ENCODE measurements at places on chromosomes 5 and 9.

- no peak for DNase-seq
These were observed 111.4 kb downstream of the DCP2 start for GRCh38 chr5:113087976-113088514.

GRCh38 chr5:103298117-103298516, 39.6 kb downstream of the MACIR start:
- DNase-seq = no peak

- DNase-seq = no peak
These were observed 168.9 kb downstream of the MAPKAP1 start for GRCh38 chr9:125538092-125538473.

DNA sequence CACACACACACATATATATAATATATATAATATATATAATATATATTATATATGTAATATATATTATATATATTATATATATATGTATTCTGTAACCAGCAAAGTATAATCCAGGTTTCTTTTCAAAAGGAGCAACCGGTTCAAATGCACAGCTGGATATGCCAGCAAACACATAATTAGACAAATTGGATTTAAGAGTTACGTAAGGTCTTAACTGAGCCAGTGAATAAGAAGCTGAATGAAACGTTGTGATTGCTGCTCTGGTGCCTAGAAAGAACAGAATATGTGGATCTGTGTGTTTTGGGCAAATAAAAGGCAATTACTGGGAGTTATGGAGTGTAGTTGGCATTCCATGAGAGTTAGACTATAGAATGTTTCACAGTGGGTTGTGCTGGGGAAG, 178.1 kb downstream of the SLF1 start:
- DNase-seq = no peak

DNA sequence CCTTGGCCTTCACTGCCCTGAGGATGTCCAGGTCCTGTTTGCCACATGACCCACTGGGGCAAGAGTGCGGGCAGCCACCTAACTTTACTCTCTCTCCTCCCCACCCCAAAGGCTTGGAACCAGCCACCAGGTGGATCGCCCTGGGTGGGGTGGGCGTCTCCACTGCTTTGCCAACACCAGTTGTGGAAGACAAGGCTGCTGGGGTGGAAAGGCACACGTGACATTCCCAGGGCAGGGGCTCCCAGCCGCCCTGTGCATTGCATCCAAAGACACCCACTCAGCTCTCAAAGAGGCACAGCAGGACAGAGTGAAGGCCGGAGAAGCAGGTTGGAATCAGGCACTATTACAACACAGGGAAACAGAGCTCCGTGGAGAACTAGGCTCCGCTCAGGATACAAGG, 162.2 kb downstream of the OLFM1 start:
- DNase-seq = no peak

GRCh38 chr5:92939428-92939827, 641.6 kb downstream of the NR2F1-AS1 start:
- no peak for DNase-seq

DNA sequence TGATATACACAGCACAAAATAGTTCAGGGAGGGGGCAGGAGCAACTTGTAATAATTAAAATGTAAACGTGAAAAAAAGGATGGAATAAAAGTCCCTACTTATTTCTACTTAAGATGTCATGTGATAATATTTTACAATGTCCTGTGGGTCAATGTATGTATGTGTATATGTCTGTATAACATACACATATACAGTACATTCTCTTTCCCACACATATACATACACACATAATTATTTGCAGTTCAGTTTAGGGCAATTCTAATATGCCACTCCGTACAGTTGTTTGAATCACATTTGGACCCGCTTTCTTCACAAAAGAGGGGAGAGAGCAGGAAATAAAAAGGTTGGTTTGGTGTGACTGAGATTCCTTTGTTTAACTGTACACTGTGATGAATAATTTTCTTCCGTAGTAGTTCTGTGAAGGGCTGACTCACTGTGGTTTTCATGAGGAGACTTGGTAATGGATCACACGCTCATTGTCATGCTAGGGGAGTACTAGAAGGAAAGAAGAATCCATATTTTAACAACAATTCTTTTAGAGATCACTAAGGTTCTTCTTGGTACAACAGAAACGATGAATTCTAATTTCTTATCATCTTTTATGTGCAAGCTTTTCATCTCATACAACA, 26.2 kb upstream of the ACOT12 start:
- DNase-seq = no peak

- no peak for DNase-seq
These were observed 3.0 kb upstream of the TUSC1 start for GRCh38 chr9:25681266-25681665.

- no peak for DNase-seq
These were observed 741.3 kb downstream of the TLE1 start for GRCh38 chr9:80948066-80948465.

DNA sequence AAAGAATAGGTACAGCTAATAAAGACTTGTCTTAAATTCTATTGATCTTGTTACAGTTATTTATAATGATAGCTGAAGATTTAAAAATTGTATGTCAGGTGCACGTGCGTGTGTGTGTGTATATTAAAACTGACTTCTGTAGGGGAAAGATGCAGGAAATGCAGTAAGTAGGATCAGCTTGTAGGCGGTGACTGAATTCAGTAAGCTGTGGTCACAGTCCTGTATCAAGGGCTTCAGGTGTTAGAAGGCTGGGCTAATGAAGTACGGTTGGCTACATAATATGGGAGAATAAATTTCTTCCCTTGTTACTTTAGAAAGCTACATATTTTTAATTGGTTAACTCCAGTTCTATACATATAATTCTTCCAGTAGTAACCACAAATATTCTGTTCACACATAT, 54.2 kb downstream of the LNPEP start:
- no peak for DNase-seq

- DNase-seq = no peak
These were observed 190.9 kb downstream of the FSTL4 start for GRCh38 chr5:133421394-133421793.

GRCh38 chr5:176916337-176916736, 17.2 kb upstream of the HK3 start:
- DNase-seq = no peak

GRCh38 chr9:73023025-73023541, 70.2 kb upstream of the ALDH1A1 start:
- DNase-seq = peak; percentile 68

- no peak for DNase-seq
These were observed 910 bp downstream of the TDRD7 start for GRCh38 chr9:97412626-97413385.

GRCh38 chr9:3409453-3409852, 116.3 kb downstream of the RFX3 start:
- no peak for DNase-seq

DNA sequence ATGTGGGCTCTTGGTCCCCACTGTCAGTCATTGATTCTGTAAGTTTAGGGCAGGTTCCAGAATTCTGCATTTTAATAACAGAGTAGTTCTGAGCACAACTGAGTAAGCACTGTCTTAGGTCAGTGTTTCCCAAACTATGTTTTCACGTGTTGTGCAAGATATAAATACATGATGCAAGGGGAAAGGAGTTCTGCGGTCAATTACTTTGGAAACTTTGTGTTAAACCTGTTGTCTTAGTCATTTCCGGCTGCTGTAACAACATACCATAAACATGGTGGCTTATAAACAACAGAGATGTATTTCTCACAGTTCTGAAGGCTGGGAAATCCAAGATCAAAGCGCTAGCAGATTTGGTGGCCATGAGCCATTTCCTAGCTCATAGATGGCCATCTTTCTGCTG, 69.8 kb downstream of the EQTN start:
- no peak for DNase-seq

DNA sequence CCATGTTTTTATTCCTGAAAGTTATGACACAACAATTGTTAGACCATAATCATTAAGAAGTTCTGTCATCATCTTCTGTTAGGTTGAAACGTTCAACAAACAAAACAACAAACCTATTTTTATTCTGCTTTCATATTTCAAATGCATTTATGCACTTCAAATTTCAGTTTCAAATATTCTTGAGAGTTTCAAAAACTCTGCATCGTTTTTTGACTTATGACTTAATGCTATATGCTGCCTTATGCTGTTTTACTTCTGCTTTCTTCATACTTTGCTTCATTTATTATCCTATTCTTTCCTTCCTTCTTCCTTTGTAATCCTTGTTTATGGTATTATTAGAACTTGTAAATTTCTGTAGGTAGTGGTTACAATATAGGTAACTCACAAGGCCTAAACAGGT, 95.0 kb downstream of the PCSK1 start:
- no peak for DNase-seq

DNA sequence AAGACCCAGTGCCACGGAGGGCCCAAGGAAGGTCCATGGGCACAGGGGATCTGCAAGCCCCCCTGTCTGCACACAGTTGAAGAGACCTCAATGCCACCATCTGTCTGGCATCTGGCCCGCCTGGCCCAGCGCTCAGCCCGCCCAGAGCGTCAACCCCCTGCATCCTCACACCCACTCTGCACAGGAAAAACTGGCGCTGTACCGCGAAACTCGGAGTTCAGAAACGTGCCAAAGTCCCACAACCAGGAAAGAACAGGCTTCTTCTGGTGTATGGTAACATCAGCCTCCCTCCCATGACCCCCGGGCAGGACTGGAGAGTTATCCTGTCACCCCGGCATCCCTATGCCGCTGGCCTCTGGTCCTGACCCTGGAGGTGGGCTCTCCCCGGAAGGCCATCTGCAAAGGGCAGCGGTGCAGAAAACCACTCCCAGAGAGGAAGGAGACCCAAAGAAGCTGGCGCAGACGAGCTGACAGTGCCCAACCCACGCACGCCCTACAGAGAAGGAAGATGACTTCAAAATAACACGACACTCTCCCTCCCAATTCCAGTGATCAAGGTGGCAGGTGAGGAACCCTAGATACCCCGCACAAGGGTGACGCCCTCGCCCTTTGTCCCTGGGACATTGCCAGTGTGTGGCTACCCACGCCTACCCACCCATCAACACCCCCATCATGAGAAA, 18.9 kb downstream of the VAV2 start:
- no peak for DNase-seq

DNA sequence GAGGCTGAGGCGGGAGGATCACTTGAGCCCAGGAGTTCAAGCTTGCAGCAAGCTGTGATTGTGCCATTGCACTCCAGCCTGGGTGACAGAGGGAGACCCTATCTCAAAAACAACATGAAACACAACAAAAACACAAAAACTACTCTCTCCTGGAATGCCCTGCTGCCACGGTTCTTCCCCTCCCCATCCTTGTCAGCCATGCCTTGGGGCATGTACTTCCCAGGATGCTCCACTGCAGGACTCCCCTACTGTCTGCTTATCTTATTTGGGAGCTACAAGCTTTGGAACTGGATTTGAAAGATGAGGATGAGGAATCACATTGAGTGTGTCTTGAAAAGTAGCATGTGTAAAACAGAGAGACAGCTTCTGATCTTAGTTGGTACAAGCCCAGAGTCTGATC, 40.1 kb upstream of the KIAA1958 start:
- no peak for DNase-seq

- peak; percentile 42 for DNase-seq
These were observed 23.9 kb downstream of the B4GALT1 start for GRCh38 chr9:33143241-33143661.
